CD4-positive, alpha-beta memory T cell (primary cell): ENCODE measurements at places on chromosomes 4 and X.

DNA sequence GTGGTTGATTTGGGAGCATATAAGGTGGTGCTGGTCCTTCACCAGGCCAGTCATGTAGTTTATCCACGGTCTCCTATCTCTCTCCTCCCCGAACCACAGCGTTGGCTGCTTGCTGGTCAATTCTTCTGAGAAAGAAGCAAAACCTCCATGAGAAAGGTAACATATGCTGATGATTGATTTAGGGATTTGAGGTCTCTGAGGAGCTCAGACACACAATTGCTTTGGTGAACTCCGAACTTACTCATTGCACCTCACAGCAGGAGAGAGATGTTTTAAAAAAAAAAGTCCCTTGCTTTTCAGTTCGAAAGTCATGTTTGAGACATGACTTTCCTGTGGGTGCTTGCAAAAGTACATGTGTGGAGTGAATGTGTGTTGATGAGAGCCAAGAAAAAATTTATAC, 100.2 kb downstream of the TSPAN7 start:
- no peak for DNase-seq

GRCh38 chr4:183905081-183905592, at the start of gene STOX2:
Gene STOX2 (plus strand): TSS chr4:183905307. CDS start chr4:183906791, 1,484 bp downstream.
- no peak for DNase-seq

DNA sequence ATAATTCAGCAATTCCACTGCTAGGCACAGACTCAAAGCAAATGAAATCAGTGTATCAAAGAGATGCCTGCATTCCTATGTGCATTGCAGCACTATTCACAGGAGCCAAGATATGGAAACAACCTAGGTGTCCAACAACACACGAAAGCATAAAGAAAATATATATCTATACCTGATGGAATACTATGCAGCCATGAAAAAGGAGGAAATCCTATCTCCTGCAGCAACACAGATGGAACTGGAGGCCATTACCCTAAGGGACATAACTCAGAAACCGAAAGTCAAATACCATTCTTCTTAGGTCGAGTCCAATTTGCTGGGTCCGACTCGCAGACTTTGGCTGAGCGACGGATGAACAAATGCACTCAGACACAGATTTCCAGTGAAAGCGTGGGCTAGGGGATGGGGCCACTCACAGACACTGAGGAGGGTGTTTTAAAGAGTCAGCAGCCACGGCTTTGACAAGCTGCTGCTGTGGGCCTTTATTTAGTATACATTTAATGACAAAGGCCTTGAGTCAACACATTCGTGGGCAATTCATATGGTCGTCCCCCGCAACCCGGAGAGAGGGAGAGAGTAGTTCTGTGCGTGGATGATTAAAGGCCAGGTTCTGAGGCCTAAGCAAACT, 93.8 kb downstream of the DHRSX start:
- DNase-seq: no peak

DNA sequence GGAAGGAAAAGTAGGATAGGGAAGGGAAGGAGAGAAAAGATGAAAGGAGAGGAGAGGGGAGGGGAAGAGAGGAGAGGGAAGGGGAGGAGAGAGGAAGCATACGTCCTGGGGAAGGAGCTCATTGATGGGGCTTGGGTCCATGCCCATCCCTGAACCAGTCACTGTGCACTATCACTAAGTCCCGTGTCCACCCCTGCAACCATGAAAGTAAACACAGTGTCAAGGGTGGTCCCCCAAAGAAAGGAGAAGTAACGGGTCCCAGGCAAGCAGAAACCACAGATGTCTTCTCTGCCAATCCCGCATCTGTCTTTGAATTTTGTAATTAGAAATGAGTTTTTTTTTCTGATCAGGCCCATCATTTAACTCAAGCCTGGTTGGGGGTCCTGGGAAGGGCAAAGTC, 55.2 kb downstream of the LGI2 start:
- DNase-seq: no peak

DNA sequence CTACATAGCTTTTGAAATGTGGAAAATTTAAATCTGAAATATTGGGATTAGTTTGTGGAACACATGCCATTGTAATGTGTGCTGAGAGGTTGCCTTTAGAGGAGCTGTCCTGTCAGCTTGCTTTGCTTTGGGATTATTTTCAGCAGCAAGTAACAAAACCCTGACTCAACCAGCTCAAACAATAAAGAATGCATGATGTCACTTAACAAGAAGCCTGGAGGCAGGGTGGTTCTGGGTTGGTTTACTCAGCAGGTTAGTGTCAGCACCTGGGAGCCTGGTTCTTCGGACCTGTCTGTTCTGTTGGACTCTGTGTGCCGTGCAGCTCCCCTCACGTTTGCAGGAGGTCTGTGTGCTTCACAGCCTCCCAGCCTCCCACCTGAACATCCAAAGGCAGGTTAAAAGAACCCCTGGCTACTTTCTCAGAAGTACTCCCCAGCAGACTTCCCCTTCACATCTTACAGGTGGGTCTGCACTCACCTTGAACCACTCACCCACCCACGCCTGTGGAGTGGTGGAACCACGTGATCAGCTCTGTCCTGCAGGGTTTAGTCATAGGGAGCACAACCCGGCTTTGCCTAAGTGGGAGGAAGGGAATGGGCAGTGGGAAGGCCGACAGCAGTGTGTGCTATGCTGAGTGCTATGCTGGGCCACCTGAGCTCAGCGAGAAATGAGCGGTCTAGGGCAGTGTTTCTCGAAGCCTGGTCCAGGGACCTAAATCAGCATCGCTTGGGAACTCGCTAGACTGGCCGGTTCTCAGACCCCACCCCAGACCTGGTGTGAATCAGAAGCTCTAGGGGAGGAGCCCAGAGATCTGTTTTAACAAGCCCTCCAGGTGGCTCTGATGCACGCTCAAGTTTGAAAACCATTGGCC, 20.4 kb downstream of the TMEM131L start:
- no peak for DNase-seq

GRCh38 chr4:151475035-151475714, 66.2 kb downstream of the FHIP1A start:
- DNase-seq: no peak

GRCh38 chr4:76699751-76700310, 198.1 kb downstream of the SOWAHB start:
- DNase-seq: no peak

DNA sequence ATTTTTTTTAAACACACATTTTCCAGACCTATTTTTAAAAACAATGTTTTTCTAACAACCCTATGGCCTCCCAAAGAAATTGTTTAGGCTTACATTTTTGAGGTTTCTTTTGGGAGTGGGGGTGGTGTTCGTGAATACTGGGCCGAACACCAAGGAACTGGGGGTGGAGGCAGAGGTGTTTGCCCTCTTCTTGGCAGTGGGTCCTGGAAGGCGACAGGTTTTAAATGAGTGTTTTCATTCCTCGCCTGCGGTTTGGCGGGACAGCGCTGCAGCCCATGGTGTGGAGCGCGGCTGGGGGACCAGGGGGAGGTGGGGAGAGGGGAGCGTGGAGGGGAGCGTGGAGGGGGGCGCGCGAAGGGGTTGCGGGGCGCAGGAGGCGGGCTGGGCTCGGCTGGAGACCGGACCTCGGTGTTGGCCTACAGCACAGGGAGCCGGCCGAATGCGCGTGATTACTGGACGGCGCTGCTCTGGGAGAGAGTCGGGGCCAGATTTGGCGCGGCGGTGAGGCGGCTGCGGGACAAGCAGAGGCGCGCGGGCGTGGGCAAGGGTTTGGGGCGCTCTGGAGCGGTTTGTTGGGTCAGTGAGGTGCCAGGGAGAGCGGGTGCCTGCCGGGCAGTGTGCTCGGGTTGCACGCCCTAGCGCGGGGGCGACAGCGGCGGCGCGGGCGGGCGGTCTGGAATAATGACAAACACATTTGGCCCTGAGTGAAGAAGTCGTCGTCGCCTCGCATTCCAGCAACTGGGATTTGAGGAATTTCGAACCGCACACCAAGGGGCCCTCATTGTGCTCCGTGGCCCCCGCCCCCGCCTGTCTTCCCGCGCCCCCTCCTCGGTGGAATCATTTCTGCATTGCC, 764 bp downstream of the PDGFRA start:
- no peak for DNase-seq

DNA sequence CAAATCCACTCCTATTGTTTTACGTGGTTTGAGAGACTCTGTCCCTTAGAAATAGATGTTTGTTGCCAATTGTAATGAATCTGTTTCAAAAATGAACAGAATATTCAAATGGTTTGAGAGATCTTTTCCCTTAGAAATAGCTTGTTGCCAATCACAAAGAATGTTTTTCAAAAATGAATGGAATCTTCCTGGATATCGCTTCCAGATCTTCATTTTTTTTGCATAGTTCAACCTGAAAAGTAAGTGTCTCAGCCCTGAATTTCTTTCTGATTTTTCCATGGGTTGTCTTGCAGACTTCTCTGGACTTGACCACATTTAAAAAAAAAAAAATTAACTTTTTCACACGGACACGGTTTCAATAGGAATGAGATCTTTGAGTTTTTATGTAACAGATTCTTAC, 22.7 kb downstream of the SHOX start:
- DNase-seq: no peak

DNA sequence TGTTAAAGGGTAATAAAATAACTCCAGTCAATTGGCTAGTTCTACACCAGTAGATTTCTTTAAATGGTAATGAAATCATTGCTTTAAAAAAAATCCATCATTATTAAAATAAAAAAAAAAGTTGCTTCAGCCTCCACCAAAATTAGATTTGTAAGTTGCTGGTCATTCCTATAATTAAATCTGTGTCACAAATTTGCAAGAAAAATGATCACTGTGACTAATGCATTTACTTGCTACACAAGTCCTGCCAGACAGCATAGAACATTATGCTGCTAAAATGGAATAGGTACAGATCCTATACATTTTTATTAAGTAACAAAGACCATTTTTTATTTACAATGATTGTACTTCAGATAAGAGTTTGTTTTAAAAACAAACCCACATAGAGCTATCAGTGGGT, 85.8 kb downstream of the SLC10A7 start:
- DNase-seq: no peak

DNA sequence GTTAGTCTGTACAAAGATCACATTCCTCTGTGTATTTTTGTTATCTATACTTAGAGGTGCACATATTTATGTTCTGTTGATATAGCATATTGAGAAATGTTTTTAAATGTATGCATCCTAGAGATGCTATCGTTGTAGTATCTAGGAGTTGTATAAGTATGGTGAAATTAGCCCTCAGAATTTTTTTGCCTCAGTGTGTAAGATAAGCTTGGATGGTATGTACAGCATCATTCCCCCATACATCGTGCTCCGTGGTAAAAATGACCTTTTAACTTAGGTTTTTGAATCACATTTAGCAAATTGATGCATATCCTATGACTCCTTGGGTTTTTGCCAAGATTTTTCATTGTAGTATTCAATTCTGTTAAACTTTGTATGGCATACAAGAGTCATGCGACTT, 113.5 kb downstream of the RPA4 start:
- no peak for DNase-seq

GRCh38 chr4:184310171-184310567, 92.5 kb upstream of the ENPP6 start:
- peak; percentile 47 for DNase-seq

DNA sequence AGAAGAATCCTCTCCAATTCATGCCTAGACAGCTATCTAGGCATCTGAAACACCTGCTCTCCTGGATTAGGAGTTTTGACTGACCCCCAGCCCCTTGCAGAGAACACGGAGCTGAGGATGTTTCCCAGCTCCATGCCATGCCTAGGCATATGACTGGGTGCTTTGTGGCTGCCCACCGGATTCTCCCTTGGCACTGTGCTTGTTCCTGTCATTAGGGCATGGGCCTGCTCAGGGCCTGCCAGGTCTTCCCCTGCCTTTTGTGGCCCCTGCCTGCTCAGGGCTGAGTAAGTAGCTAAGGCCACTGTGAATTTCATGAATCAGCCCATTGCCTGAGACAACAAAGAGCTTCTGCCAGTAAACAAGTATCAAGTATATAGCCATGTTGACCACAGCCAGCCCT, 867.4 kb downstream of the TECRL start:
- DNase-seq: no peak

DNA sequence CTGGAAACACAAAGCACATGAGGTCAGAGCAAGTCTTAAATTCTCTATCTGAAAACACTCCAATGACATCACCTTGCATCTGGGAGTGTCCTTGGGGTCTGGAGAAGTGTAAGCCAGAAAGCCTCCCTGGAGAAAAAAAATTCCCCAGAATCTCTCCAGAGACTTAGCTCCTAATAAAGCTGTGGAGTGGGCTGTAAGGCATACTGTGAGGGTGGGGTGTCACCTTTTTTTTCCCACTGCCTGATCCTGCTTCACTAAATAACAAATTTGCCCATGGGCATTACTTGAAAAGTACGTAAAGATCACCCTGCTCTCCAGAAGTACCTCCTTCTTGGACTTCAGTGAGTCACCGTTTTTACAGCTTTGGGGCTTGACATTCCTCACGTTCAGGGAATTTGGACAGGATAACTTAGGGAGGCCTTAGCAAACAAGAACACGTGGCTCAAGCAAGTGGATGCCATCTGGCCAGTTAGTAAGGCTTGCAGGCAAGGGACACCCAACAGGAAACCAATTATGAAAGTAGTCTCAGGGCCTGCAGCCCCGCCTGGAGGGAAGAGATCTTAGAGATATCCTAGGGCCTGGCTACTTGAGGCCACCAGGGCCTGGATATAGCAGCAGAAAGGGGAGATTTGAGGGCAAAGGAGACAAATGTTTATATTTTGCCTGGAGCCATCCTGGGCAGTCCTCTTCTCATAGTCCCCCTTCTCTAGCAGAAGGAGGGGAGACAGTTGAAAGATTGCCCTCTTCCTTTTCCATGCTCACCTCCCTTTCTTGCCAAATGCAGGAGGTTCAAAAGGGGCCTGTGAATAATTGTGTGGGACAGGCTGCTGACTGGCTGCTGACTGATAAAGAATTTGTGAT, 60.1 kb upstream of the PLAC1 start:
- no peak for DNase-seq

DNA sequence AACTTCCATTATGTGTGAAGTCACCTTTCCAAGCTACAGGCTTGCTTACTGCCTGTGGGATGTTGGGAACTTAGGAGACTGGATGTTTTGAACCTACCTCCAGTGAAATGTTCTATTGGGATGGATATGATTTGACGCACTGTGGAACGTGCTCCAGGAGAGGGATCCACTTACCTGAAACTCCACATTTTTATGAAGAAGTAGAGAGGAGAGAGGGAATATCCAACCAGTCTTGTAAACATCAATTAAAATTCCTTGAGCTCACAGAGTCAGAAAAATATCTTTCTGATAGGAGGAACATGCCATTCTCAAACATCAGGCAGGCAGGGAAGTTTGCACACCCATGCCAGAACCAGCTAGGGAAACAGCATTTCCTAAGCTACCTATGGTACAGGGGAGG, 91.1 kb upstream of the MAOA start:
- DNase-seq: no peak
